ENCODE measurements at places on chromosomes 3 and 15. TPM values are rescaled to one million over a fixed set of nuclear protein-coding genes. Genes with fewer than 3 reads are reported as not detected.

GRCh38 chr15:48393645-48394506 lies 62.6 kb downstream of the DUT start:
- no peak for ATAC-seq

- ATAC-seq = no peak
Measured at GRCh38 chr3:46370839-46371518, at the start of gene CCR5. Gene CCR5, plus strand, starts transcription at chr3:46370946. Its CDS starts 1,957 bp downstream, at chr3:46372903.

BSN gene
- 0.08 TPM for total RNA-seq

GOLGA6B gene
- not detected for total RNA-seq

- peak; percentile 9 for ATAC-seq
Measured at GRCh38 chr15:99413955-99414754, 151.6 kb upstream of the MEF2A start.

- no peak for ATAC-seq
Measured at GRCh38 chr3:61172684-61173083, 78.6 kb downstream of the FHIT start.

IGSF11 gene
- 0.32 TPM for total RNA-seq

NPAP1 gene
- total RNA-seq = not detected

OR5K1 gene
- not detected for total RNA-seq

ICE2 gene
- 29.1 TPM for total RNA-seq

DNA sequence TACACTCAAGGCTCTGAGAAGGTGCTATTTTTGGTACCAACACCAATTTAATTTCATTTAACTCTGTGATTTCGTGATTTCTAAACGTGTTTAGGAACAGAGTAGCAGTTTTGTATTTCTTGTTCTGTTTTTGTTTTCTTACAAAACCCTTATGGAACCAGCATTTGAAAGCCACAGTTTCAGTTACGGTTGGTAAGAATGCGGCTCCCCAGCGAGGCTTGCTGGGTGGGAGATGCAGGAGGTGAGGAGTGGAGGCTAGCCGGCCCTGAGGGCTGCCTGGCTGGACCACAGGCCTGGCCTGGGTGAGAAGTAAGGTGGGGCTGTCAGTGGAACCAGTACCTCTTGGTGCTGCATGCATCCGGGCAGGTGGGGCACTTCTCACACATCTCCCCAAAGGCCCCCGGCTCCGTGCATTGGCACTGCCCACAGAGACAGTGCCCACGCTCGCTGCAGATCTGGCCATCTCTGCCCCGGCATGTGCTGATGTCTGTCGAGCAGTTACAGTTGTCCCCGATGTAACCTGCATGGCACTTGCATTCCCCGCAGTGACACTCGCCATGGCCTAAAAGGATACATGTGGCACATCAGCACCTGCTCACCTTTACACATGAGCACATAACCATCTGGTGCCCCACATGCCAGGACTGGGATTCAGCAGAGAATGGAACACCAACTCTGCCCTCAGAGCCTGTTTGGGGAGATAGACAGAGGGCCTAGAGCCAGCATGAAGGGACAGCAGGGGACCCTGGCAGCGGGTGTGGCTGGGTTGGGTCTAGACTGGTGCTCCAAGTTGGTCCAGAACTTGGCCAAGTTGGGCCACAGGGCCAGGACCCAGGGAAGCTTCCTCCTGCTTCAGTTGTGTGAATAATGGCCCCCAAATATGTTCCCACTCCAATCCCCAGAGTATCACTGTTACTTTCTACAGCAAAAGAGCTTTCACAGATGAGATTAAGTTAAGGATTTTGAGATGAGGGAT lies 43.4 kb downstream of the UMPS start:
- no peak for ATAC-seq

DNA sequence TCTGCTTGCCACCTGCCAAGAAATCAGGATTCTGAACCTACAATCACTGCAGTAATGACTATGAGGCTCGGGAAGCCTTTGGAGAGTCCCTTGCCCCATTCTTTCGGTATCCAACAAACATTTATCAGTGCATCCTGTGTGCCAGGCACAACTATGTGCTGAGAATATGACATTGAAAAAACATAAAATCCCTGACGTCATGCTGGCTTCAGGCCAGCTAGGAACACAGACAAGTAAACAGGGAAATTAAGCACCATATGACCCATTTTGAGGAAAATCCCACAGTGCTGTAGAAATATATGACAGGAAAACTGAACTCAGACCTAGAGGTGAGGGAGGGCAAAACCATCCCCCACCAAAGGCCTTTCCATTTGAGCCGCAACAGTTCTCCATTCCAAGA lies 34.1 kb upstream of the DET1 start:
- no peak for ATAC-seq

TTLL13 gene
- not detected for total RNA-seq

GCHFR gene
- total RNA-seq = 13.0 TPM

DNA sequence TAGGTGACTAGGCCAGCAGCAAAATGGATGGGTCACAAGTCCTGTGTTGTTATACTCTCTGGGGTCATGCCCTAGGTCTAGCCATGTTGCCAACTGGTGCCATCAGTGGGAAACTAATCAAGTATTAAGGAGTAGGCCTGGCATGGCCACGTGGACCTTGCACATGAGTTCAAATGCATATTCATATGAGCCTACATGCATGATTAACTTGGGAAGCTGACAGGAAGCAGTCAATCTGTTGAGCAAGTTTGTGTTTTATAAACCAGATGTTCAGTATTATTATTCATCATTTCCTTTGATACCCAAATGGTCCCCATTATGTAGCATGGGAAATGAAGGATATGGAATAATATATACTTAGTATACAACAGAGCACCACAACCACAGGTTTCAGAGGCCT lies 95.0 kb downstream of the LRTM1 start:
- no peak for ATAC-seq

- ATAC-seq = no peak
Measured at GRCh38 chr3:66706890-66707289, 206.1 kb upstream of the LRIG1 start.

- peak; percentile 38 for ATAC-seq
Measured at GRCh38 chr3:58661836-58662420, 4.6 kb downstream of the FAM3D start.

SNRK gene
- total RNA-seq = 33.0 TPM

DNA sequence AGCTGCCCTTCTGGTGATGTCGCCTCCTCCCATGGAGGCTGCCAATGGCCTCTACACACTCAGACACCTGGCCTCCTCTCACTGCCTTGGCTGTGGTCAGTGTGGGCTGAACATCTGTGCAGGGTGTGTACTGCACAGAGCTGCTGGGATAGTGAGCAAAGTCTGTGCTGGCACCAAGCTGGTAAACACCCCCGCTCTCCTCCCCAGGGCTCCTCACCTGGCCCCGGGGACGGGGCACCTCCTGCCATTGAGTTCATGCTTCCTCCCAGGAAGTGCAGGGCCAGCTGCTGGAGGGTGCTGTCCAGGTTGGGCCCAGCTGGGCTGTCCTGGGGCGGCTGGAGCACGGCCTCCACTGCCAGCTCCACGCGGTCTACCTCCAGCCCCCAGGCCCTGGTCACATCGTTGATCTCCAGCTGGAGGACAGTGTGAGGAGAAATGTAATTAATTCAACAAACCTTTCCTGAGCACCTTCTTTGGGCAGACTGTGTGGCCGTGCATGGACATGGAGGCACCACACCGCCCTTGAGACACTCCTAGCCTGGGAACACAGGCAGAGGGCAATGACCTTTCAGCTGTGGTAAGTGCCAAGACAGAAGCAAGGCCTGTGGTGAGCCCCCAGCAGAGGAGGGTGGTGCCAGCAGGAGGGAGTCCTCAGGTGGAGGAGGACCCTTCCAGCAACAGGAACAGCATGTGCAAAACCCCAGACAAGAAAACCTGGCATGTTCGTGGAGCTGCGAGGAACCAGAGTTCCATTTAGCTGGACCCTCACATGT lies 6.8 kb downstream of the STOML1 start:
- ATAC-seq = no peak

DNA sequence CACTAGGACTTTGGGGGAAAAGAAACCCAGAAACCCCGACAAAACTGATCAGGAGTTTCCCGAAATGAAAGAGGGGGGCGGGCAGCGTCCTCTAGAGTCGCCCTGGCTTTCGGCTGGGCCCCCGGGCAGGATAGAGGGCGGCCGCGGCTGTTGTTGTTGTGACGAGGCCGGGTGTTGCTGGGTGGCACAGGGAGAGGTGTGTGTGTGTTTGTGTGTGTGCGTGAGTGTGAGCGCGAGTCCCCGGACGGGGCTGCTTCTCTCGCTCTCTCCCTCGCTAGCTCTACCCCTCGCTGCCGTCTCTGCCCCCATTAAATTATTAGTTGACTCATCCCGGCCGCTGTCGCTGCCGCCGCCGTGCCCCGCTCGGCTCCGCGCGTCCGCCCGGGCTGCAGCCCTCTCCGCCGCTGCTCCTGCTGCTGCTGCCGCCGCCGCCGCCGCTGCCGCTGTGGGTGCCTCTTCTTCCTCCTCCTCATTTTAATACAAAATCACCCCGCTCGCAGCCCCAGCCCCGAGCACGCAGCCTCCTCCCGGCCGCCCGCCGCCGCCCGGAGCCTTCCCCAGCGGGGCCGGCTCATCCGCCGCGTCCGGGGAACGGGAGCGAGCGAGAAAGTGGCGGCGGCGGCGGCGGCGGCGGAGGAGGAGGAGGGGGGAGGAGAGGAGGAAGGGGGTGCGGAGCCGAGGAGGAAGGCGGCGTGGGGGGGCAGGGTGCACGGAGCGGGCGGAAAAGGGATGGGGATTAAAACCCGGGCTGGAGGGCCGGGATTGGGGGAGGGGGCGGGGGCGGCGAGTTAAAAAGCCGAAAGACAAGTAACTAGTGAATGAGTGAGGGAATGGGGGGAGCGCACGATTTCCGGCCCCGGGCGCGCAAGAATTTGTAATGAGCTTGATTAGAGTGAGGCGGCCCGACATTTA lies at the start of gene SATB1:
SATB1 (minus strand) TSS at position 611 of the 912 bp plus-strand sequence. CDS start 4,372 bp downstream, outside the sequence.
- peak; percentile 79 for ATAC-seq

GRCh38 chr3:122690096-122690495 lies 9.5 kb downstream of the PARP14 start:
- peak; percentile 83 for ATAC-seq

DNA sequence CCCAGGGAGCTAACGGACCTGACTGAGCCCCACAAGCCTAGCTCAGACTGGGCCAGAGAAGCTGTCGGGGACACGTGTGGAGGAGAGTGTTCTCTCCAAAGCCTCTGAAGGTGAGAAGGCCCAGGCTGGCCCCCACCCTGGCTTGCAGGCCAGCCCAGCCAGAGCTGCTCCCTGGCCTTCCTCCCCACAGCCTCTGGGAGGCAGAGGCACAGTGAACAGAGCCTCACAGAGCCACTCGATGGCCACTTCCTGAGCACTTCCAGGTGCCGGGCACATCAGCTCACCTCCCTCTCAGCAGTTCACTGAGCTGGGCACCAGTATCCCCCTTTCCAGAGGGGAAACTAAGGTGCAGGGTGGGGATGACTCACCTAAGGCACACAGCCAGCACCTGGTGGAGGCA lies 109.4 kb upstream of the LINGO1 start:
- no peak for ATAC-seq

GOLGA8S gene
- total RNA-seq = 0.24 TPM

WDR72 gene
- 0.76 TPM for total RNA-seq

- ATAC-seq = no peak
Measured at GRCh38 chr15:94228611-94229010, 2.8 kb upstream of the MCTP2 start.

GRCh38 chr15:78392430-78392829 lies 45.6 kb upstream of the IREB2 start:
- peak; percentile 86 for ATAC-seq

- no peak for ATAC-seq
Measured at GRCh38 chr3:14366248-14366647, 36.2 kb upstream of the SLC6A6 start.

A4GNT gene
- total RNA-seq = not detected

DNA sequence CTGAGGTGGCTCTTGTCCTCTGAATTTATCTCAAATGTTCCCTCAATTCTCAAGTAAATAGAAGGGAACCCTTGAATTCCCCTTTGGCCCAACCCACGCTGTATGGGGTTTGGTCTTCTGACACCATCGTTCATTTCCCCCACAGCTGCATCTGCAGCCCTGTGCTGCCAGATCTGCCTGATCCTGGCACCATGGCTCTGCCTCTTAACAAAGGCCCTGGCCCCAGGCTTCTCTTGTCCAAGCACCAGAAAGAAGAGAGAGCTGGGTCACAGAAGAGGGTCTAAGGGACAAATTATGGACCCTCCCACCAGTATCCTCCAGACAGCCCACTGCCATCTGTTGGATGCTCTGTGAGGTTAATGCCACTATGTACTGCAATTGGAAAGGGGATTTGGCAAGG lies 1.8 kb downstream of the MAP1A start:
- ATAC-seq = no peak

GRCh38 chr3:124707656-124708062 lies 22.6 kb upstream of the UMPS start:
- no peak for ATAC-seq

DNA sequence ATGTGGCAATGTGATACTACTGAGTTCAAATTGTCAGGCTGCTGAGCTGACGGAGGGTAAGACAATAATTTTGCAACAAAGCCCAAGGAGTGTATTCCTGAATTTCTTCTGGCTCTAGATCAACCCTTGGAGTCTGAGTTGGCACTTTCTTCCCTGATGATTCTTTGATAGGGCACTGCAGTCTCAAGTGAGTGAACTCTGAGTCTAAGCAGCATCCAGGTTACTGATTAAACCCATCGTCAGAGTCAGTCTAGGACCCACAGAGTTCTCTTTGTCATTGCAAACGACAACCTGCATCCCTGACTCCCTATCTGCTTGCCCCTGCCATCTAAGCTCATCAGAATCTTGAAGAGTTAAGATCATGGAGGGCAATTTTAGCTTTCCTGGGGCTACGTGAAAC lies 58.6 kb downstream of the MME start:
- ATAC-seq = no peak

- ATAC-seq = no peak
Measured at GRCh38 chr3:63086190-63086589, 191.9 kb upstream of the SYNPR start.

- ATAC-seq = no peak
Measured at GRCh38 chr15:44092221-44092620, 102.8 kb downstream of the FRMD5 start.

LARP6 gene
- total RNA-seq = 1.4 TPM

CERS3 gene
- 120 TPM for total RNA-seq

DOCK3 gene
- total RNA-seq = 0.84 TPM

DNA sequence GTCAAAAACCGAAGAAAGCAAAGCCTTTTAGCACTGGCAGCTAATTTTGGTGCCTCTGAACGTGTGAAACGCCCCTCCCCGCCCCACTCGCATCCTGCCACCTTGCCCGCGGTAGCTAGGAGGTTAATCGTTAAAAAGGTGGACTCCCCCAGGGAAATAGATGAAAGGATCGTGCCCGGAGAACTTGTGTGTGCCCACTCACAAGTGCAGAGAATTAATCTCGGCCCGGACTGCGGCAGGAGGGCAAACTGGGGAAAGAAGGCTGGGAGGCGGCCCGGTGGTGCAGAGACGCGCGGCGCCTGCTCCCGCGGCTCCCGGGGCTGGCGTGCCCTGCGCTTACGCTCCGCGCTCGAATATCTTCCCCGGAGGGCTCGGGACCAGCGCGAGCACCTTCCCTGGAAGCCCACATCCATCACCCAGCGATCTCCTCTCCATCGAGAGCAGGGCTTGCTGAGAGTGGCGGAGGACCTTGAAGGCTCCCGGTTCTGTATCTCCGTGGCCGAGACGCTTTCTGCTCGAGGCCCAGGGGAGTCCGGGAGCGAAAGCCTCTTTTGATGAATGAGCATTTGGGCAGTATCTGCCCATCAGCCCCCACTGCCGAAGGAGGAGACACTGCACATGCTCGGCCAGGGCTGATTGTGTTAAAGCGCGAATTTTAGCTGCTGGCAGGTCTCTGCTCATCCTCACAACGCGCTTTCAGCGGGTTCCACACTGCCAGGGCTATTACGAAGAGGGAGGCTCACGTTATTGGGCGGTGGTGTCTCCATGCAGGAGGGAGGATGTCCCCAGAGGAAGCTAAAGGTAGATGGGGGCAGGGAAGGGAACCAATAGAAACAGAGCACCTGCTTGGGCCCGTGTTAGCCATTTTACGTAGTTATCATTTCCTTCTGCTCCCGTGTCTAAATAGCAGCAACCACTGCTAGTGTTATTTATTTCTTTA lies 1.3 kb upstream of the SPTSSB start:
- ATAC-seq = peak; percentile 49
